Tongue (tissue), 3 donors: ENCODE measurements at places on chromosomes 3 and 15. TPM values are rescaled to one million over a fixed set of nuclear protein-coding genes. Genes with fewer than 3 reads are reported as not detected.

- DNase-seq, result peak; percentile 60
Observed at GRCh38 chr3:46500656-46501635, 3.2 kb downstream of the RTP3 start.

- no peak for DNase-seq
Observed at GRCh38 chr3:106256249-106256957, 387.6 kb upstream of the CBLB start.

SLC28A1 gene
- total RNA-seq, result not detected

IMPG2 gene
- 2.1 TPM for total RNA-seq

GRCh38 chr3:148021381-148021780, 612.2 kb downstream of the ZIC1 start:
- DNase-seq, result no peak

GRCh38 chr3:81554801-81555200, 206.6 kb downstream of the GBE1 start:
- DNase-seq, result peak; percentile 41

CD86 gene
- total RNA-seq, result 2.5 TPM

DNA sequence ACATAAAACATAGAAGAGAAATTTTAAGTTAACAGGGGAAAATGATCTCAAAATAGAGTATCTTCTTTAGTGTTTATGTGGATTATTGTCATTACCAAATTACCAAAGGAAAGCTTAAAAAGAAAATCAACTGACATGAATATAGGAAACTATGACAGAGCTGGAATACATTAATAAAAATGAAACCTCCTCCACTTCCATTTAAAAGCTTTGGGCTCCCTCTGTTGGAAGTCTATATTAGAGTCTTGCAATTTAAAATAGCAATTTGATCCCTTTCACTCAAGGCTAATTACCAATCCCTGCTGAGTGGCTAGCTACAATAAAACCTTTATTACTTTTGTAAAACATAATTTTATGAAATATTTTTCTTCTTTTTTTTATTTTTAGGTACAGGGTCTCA, 61.4 kb upstream of the IMPG2 start:
- DNase-seq, result peak; percentile 46

MYH15 gene
- total RNA-seq, result 0.82 TPM

ACTC1 gene
- total RNA-seq, result 1,740 TPM

ACP3 gene
- total RNA-seq, result 8.3 TPM

DNA sequence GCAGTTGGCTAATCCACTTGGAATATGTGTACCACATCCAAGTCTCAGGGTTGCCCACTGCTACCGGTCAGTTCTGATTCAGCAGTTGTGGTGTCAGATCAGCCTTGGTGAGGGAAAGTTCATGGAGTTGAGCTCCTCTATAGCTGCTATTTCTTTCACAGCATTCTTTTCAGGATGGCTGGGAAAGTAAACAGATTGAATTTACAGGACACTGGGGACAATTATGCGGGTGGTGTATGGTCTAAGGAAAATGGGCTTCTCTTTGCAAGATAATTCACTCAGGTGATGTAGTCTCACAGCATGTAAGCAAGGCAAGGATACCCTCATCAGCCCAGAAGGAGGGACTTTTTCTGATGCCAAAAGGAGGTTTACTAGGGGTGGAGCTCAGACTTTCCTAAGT, 249.9 kb downstream of the DOCK3 start:
- DNase-seq, result no peak

PLA2G4D gene
- not detected for total RNA-seq

GRCh38 chr3:176521531-176522175, 675.6 kb downstream of the TBL1XR1 start:
- no peak for DNase-seq

DNA sequence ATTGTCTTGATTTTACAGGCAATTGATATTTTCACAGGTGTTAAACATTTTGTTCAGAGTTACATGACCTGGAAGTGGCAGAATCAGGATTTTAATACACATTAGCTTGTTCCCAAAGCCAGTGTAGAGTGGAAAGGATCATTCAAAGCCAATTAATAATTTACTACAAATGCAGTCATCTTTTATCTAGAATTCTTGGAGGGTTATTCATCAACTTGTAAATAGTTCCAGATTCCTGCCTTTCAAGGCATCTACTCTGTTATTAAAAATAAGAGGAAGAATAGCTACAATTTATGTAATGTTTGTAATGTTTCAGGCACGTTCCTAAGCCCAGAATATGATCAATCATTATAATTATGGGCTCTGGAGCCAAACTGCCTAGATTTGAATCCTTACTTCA, 358.5 kb downstream of the ZNF385D start:
- DNase-seq, result no peak

SLC28A2 gene
- 0.10 TPM for total RNA-seq

PRR20G gene
- not detected for total RNA-seq

- DNase-seq, result no peak
Observed at GRCh38 chr3:31432897-31433678, 99.6 kb upstream of the STT3B start.

SPINT1 gene
- total RNA-seq, result 49.2 TPM

CYP8B1 gene
- total RNA-seq, result not detected

- no peak for DNase-seq
Observed at GRCh38 chr3:177594096-177594495, 396.8 kb upstream of the TBL1XR1 start.

- DNase-seq, result no peak
Observed at GRCh38 chr3:151145713-151146070, 57.3 kb downstream of the GPR171 start.

- DNase-seq, result no peak
Observed at GRCh38 chr3:187042874-187043458, 96.3 kb downstream of the RPL39L start.

- DNase-seq, result no peak
Observed at GRCh38 chr15:68402432-68403160, 29.4 kb downstream of the ITGA11 start.

DNA sequence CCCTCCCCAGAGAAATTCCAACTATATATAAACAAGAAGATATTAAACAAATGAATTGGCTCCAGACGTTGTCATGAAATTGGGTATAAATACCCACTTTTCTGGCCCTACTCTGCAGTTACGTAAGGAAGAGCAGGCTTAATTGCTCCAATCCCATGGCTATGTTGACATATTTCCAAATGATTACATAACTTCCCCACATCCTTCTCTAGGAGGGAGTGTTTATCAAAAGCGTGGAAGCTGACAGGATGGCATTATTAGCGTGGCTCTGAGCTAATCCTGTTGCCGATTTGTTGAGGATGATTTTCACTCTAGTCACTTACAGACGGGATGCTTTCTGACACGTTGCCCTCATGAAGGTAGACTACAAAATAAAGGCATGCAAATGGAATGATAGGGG, 347.5 kb upstream of the TMCO5A start:
- peak; percentile 37 for DNase-seq

GRCh38 chr15:71186267-71186666, 71.0 kb downstream of the THSD4 start:
- DNase-seq, result peak; percentile 83

DNA sequence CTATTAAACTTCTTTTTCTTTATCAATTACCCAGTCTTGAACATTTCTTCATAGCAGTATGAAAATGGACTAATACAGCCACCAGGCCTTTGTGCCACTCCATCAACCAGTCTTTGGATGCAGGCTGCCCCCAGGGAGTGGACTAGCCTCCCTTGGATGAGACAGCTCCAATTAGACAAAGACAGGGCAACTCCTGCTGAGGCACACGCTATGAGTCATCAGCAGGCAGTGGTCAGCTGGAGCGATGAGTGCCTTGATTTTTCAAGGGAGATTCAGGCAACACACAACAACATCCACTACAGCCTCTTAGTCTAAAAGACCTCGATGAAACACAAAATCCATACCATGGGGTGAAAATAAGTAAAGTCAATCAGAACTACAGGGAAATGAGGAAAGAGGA, 160.1 kb downstream of the ARRDC4 start:
- DNase-seq, result no peak

DNA sequence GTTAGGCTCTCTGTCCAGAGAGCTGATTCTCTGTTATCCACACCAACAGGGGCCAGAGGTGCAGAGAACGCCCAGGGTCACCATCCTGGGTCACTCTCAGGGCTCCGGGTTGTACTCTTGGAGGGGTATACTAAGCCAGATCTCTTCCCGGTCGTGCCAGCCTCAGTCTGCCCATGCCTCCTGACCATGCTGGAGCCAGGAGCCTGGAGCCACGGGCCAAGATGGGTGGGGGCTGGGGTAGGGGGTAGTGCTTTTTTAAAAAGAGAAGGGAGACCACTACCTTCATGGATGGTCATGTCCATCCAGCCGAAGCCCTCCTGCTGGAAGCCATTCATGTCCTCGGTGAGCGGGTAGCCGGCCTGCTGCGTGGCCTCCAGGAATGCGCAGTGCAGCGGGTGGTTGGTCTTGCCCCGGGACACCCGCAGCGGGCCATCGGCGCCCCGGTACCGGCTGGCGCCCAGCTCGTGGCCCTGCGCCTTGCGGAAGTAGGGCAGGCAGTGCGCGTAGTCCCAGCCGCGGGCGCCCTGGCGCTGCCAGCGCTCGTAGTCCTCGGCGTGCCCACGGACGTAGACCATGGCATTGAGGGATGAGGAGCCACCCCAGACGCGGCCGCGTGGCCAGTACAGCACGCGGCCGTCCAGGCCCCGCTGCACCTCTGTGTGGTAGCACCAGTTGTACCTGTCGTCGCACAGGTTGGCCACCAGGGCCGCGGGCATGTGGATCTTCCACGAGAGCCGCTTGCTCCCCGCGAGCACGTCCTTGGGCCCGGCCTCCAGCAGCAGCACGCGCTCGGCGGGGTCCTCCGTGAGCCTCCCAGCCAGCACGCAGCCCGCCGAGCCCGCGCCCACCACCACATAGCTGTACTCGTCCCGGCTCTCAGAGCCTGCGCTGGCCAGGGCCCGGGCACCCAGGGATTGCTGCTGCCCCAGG, 22.9 kb downstream of the CHDH start:
- DNase-seq, result no peak

DNA sequence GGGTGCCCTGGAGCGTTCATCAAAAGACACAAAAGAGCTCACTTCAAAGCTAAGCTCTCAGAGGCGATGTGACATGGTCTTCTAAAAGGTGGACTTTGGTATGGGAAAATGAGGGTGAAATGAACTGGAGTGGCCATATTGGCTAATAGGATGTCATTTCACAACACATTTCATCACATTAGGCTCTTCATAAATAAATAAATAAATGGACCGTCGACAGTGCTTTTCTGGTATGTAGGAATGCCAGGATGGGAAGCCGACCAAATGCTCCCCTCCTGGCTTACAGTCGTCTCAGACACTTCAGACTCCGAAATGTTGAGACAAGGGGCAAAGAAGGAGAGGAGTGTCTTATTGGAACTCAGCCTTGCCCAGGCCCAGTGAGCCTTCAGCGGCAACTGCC, 383.0 kb downstream of the NTRK3 start:
- no peak for DNase-seq

DNA sequence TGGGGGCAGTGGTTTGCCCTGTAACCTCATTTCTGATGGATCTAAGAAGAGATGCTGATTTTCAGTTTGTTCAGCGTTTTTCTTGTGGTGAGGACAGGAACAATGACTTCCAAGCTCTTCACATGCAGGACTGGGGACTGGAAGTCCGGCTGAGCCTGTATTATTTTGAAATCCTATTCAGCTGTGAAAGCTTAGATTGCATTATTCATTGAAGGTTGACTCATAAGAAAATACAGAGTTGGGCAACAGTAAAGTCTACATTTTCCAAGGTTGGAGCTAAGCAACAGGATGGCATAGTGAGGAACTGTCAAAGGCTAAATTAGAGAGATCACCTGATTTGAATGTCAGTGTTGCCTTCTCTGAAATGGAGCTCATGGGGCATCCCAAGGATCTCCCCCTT, 230.9 kb upstream of the FEZF2 start:
- DNase-seq, result no peak

DNA sequence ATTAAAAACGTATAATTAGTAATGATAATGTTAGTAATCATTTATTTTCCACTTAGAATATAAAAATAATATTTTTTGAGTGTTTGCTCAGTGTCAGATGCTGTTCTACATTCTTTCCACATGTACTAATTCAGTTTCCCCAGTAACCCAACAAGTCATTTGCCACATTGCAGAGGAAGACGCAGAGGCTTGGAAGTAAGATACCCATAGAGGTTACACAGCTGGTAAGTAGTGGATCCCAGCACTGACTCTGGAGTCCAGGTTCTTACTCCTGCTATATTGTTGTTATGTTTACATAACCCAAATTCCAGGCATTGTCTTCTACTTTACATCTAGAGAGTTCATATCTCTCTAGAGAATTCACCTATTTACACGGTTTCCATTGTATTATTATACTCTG, 48.2 kb upstream of the MYO5C start:
- no peak for DNase-seq

- DNase-seq, result no peak
Observed at GRCh38 chr15:63820210-63820609, 13.5 kb downstream of the HERC1 start.

DNA sequence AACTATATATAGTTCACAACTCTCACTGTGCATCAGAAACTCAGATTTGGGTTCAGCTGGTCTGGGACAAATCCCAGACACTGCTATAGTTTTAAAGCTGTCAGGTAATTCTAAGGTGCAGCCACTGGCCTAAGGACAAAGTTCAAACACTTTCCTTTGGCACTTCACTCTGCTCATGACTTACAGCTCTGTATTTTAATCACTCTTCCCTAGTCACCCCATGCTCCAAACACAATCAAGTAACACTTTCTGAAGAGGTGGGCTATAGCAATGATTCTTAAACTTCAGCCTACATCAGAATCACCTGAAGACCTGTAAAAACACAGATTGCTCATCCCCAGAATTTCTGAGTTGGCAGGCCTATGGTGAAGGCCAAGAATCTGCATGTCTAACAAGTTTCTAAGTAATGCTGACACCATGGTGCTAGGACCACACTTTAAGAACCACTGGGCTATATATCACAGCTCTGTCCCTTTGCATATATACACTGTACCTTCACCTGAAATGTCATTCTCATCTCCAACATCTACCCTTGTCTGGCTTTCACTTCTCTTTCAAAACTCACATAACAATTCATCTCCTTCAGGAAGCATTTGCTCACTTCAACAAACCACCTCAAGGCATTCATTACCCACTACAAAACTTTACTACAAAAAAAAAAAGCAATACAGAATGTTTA, 21.4 kb downstream of the STAG1 start:
- no peak for DNase-seq

- DNase-seq, result peak; percentile 94
Observed at GRCh38 chr15:33360886-33361285, 50.1 kb downstream of the RYR3 start.

GRCh38 chr15:43955140-43955539, 128.3 kb downstream of the WDR76 start:
- peak; percentile 12 for DNase-seq

DNA sequence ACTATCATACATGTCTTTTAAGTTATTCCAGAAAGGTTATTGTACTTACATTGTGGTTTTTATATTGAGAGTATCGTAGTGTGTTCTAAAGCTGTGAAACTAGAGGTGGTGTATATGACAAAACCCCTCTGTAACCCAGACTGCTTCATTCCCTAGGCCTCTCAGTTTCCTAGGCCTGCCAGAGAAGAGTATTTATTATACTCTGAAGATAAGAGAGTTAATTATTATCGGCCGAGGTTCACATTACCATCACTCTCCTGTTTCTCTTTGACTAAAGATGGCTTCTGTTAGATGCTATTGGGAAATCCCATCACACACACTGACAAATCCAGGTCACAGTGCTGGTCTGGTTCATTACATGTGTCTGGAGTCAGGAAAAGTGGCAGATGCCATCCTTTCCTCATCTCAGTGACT, 20.5 kb downstream of the EXOSC7 start:
- DNase-seq, result no peak

KBTBD12 gene
- total RNA-seq, result 38.2 TPM

TGM5 gene
- total RNA-seq, result 6.8 TPM

ITGB5 gene
- total RNA-seq, result 63.3 TPM

GRCh38 chr3:23966328-23966727, 21.2 kb downstream of the NR1D2 start:
- DNase-seq, result peak; percentile 82

GRCh38 chr3:19937459-19938294, 3.7 kb upstream of the EFHB start:
- DNase-seq, result no peak
